ENCODE measurements at places on chromosomes 5 and 9.
A peak's percentile ranks its signal among the peaks of the same experiment; 100 is the strongest.

DNA sequence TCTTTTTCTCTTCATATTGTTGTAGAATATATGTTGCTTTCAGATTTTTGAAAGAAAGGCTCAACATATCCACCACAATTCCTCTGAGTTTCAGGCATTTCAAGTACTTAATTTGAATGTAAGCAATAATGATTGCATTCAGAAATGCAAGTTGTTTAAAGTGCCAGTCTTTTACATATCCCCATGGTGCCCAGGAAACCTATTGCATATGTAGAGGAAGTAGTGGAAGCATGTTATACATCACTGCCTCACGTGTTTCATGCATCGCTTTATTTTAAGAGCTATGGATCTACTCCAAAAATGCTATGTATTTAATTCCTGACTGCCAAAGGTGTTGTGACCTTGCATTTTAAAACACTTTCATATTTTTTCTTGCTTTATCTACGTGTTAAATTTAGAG lies 28.1 kb downstream of the CPEB4 start:
- peaks cover 8% of the 10 kb centered on the region for H3K36me3 ChIP-seq
- no peaks in the 10 kb centered on the region for H3K27me3 ChIP-seq
- peaks cover 11% of the 10 kb centered on the region for H3K4me1 ChIP-seq
- H3K4me3 ChIP-seq = no peak overlapping the region

DNA sequence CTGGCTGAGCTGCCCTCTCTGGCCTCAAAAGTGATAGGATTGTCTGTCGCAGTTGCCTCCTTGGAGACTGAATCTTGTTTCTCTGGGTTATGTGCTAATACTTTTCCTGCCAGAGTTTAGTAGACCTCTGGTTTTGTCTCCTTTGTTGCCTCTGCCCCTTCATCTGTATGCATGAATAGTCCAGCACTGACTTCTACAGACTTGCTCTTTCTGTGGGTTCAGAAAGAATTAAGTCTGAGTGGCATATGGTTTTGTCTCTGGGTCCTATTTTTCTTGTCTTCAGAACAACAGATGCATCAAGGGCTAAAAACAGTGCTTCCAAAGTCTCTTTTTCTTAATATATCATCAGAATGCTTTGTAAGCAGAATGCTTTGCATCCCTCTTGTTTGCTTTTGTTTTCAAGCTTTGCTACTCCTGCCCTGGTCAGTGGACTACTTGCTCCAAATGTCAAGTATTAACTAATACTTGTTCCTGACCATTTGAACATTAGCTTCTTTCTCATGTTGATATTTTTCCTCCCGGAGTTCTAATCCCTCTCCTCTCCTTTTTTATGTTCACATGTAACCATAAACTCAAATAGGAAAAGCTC lies 131.7 kb downstream of the UNC13B start:
- H3K4me3 ChIP-seq = no peak overlapping the region
- peaks cover 10% of the 10 kb centered on the region for H3K36me3 ChIP-seq
- H3K27me3 ChIP-seq = no peaks in the 10 kb centered on the region
- DNase-seq = no peak
- peaks cover 3% of the 10 kb centered on the region for H3K4me1 ChIP-seq

DNA sequence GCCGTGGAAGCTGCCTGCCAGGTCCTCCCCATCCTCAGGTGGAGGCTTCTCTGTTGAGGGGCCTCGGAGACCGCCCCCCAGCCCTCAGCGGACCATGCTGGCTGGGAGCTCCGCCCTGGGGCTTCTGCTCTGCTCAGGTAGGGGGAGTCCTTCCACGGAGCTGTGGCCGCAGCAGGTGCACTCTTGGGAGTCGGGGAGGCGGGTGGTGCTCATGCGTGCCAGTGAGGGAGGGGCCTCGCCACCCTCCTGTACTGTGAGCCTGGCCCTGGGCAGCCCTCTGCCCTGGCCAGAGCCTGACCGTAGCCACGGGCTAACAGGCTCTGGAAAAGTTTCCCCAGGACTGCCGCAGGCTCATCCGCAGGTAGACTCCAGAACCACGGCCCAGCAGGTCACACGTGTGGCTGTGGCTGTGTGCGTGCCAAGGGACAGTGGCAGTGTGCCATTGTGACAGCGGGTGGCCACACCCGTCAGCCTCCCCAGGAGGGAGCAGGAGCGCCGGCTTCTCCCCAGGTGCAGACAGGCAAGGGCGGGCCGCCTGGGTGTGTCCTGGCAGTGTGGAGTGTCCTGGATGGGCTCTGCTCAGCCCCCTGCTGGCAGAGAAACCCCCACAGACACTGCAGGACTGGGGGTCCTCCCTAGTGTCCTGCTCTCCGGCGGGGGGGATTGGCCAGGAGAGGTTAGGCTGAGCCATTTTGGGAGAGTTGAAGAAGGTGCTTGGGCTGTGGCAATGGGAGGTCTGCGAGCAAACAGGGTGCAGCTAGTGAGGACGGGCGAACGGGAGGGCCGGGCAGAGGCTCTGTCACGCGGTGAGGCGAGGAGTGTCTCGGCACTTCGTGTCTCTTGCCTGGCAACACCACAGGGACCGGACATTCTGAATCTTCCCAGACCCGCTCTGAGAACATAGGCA lies 29.5 kb downstream of the TPPP start:
- H3K4me3 ChIP-seq = no peak overlapping the region
- peaks cover 32% of the 10 kb centered on the region for H3K36me3 ChIP-seq
- no peaks in the 10 kb centered on the region for H3K4me1 ChIP-seq
- H3K27ac ChIP-seq = no peak overlapping the region
- no peaks in the 10 kb centered on the region for H3K27me3 ChIP-seq

DNA sequence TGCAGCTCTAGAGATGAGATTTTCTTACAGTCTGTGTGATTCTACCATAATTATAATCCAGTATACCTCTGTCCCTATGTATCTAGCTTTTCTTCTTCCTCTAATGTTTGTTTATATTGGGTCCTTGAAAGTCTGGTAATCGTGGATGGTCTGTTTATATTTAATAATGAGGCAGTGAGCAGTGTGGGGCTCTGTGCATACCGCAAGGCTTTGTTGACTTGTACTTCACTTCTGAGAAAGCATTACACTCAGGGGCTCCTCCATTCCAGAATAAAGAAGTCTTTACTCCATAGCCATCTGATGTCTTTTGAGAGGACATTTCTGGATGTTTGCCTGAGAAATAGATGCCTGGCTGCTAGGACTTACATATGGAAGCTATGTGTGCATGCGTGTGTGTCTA lies 4.5 kb upstream of the MPDZ start:
- no peak overlapping the region for H3K27ac ChIP-seq
- no peaks in the 10 kb centered on the region for H3K4me1 ChIP-seq
- no peaks in the 10 kb centered on the region for H3K36me3 ChIP-seq
- DNase-seq = no peak

DNA sequence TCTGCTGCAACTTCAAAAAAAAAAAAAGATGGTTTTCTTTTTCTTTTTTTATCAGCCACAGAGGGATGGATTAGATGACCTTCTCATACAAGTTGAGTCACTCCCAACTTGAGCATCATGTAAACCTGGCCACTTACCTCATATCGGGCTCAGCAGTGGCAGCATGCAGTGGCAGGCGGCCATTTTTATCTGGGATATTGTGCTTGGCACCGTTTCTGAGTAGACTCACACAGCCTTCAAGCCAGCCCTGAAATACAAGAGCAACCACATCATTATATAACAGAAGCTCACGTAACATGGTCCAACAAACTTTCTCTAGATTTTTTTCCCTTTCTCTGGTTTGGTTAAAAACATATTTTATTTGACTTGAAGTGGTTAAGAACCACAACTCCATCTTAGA lies 62.6 kb downstream of the ANKRD55 start:
- no peak for DNase-seq
- H3K4me1 ChIP-seq = peaks cover 6% of the 10 kb centered on the region
- H3K4me3 ChIP-seq = no peak overlapping the region

GRCh38 chr5:157283434-157283833 lies 17.5 kb downstream of the CYFIP2 start:
- H3K4me3 ChIP-seq = no peak overlapping the region
- DNase-seq = no peak
- no peaks in the 10 kb centered on the region for H3K4me1 ChIP-seq

- H3K36me3 ChIP-seq = no peaks in the 10 kb centered on the region
- H3K4me3 ChIP-seq = no peak overlapping the region
- peak; percentile 90 for DNase-seq
- H3K4me1 ChIP-seq = no peaks in the 10 kb centered on the region
- no peak overlapping the region for H3K27ac ChIP-seq
- H3K27me3 ChIP-seq = no peaks in the 10 kb centered on the region
These were observed 36.8 kb downstream of the C9orf50 start for GRCh38 chr9:129584136-129584535.

- peak; percentile 35 for DNase-seq
- no peaks in the 10 kb centered on the region for H3K4me1 ChIP-seq
- H3K27ac ChIP-seq = no peak overlapping the region
- no peak overlapping the region for H3K4me3 ChIP-seq
- no peaks in the 10 kb centered on the region for H3K27me3 ChIP-seq
These were observed 138.8 kb upstream of the WWC1 start for GRCh38 chr5:168152660-168153059.

GRCh38 chr5:80576383-80576782 lies 6.3 kb upstream of the ANKRD34B start:
- no peak overlapping the region for H3K27ac ChIP-seq
- H3K27me3 ChIP-seq = peaks cover 63% of the 10 kb centered on the region
- H3K4me3 ChIP-seq = no peak overlapping the region
- DNase-seq = no peak
- no peaks in the 10 kb centered on the region for H3K36me3 ChIP-seq

DNA sequence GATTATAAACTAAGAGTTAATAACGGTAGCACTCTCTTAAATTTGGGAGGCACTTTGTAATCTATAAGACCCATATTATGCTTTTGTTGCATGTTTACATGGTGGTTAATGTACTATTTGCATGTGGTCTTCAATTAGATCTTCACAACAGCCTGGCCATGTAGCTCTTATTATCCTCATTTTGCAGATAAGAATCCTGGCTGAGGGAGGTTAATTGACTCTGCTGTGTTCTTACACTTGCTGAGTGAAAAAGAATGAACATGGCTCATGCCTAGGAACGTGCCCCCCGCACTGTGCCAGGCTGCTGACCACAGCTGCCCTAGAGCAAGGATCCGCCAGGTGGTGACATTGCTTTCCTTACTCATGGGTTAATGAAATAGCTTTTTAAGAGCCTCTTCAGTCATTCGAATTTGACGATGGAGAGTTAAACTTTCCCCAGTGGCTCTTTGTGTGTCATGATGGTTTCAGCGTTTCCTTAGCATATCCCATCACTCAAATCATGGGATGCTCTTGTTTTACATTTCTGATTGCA lies 97.9 kb downstream of the CDH6 start:
- DNase-seq = peak; percentile 61
- H3K4me3 ChIP-seq = no peak overlapping the region
- H3K27me3 ChIP-seq = no peaks in the 10 kb centered on the region
- no peaks in the 10 kb centered on the region for H3K36me3 ChIP-seq
- H3K4me1 ChIP-seq = no peaks in the 10 kb centered on the region

DNA sequence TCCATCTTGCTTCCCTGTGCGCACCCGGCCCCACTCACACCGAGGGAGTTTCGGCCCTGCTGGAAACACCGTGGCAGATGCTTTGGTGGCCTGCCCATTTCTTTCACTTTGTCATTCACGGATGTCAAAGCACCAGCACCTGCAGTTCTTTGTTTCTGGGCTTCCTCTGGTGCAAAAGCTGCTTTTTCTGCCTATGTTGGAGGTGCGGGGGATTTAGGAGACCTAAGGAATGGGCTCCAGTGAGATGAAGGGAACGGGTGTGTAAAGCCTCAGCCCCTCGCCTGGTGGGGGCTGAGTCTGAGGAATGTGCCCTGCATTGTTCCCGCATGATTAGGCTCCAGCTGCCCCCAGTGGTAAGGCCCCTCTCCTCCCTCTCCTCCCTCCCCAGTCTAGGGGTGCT lies 62.3 kb downstream of the THBS4 start:
- H3K27ac ChIP-seq = no peak overlapping the region
- no peak overlapping the region for H3K4me3 ChIP-seq
- peaks cover 20% of the 10 kb centered on the region for H3K4me1 ChIP-seq
- peak; percentile 68 for DNase-seq

DNA sequence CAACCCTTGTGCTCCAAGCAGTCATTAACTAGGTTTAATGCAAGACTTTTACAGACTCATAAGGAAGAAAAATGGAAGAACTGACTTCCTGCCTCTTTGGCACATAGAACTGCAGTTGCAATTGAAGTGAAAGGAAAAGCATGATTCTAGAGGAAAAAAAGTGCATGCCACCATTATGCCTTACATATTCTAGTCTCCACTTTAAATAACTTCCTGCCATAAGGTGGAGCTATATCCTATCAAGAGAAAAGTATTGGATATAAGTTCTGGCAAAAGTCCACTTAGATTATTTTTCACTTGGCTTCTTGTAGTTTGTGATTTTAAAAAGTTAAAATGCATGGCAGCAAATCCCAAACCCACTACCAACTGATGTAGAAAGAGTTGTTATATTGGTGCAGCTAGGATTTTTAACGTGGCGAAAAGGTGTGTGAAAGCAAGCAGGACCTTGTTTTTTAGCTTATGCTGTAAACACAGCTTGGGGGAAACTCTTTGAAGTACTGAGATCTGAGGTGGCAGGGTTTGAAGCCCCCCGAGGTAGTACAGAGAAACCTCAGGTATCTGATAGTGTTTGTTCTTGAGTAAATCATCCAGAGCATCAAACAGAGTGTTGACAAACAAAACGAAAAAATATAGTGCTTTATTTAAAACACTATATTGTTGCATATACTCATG lies 117.9 kb downstream of the ANXA1 start:
- DNase-seq = peak; percentile 60
- peaks cover 14% of the 10 kb centered on the region for H3K27me3 ChIP-seq
- no peak overlapping the region for H3K27ac ChIP-seq
- H3K4me1 ChIP-seq = peaks cover 4% of the 10 kb centered on the region
- no peaks in the 10 kb centered on the region for H3K36me3 ChIP-seq

GRCh38 chr5:137888466-137888862 lies 793 bp upstream of the PKD2L2 start:
- H3K36me3 ChIP-seq = no peaks in the 10 kb centered on the region
- H3K4me3 ChIP-seq = no peak overlapping the region
- DNase-seq = no peak
- H3K4me1 ChIP-seq = no peaks in the 10 kb centered on the region

- peaks cover 22% of the 10 kb centered on the region for H3K27me3 ChIP-seq
- no peak overlapping the region for H3K27ac ChIP-seq
- no peaks in the 10 kb centered on the region for H3K4me1 ChIP-seq
These were observed 125.1 kb downstream of the KCNIP1 start for GRCh38 chr5:170628691-170629565.

DNA sequence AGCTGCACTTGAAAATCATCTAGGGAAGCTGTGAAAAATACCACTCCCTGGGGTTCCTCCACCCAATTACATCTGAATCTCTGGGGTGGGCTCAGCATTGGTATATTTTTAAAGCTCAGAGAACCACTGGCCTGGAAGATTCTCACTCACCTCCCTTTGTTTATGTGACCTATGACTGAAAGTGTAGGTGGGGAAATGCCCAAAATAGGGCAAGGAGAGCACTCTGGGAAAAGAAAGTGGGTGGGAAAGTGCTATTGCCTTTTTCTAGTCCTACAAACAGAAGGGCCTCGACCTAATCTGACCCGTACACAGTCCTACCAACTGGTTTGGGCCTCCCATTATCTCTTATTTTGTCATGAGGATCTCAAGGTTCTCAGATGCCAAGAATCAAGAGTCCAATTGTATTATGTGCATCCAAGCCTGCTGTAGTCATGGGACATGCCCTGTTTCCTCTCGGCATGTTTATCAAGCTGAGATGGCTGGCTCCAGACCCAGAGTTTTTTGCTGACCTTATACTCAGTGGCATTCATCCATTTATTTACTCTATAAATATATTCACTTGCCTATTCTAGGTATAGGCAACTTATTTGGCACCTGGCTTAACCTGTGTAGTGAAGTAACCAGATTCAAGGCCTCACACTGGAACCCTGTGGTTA lies 483.7 kb downstream of the ENC1 start:
- no peaks in the 10 kb centered on the region for H3K27me3 ChIP-seq
- H3K36me3 ChIP-seq = no peaks in the 10 kb centered on the region
- DNase-seq = no peak
- H3K4me1 ChIP-seq = no peaks in the 10 kb centered on the region
- no peak overlapping the region for H3K27ac ChIP-seq
